ENCODE measurements at places on chromosomes 7 and 10. TPM values are rescaled to one million over a fixed set of nuclear protein-coding genes. Genes with fewer than 3 reads are reported as not detected.

SLC16A12 gene
- not detected for total RNA-seq

UNCX gene
- not detected for total RNA-seq

SPACDR gene
- 4.5 TPM for total RNA-seq

OPN4 gene
- total RNA-seq: not detected

WNT8B gene
- 0.14 TPM for total RNA-seq

POU6F2 gene
- total RNA-seq: 0.27 TPM

ADAMTS14 gene
- 0.39 TPM for total RNA-seq

ZP3 gene
- total RNA-seq: 8.2 TPM

ADARB2 gene
- 0.05 TPM for total RNA-seq

NAMPT gene
- total RNA-seq: 379 TPM

DNA sequence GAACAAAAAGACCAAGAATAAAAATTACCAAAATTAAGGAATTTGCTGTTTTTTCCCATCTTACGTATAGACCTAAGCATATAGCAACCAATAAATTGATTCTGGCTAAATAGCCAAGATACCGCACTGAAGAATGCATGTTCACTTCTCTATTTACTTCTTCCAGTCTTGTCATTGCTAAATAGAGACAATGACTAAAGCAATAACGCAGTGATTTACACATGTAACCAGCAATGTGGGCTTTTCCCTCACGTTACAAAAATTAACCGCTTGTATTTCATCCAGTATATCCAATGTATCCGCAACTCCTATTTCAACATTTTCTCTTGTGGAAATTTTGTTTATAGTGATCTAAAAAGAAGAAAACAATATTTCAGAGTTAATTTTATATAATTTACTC is 5.6 kb downstream of the TMEM168 start:
- H3K4me3 ChIP-seq: no peak overlapping the region
- DNase-seq: no peak
- H3K4me1 ChIP-seq: peaks cover 47% of the 10 kb centered on the region
- H3K36me3 ChIP-seq: peaks cover 50% of the 10 kb centered on the region

DNA sequence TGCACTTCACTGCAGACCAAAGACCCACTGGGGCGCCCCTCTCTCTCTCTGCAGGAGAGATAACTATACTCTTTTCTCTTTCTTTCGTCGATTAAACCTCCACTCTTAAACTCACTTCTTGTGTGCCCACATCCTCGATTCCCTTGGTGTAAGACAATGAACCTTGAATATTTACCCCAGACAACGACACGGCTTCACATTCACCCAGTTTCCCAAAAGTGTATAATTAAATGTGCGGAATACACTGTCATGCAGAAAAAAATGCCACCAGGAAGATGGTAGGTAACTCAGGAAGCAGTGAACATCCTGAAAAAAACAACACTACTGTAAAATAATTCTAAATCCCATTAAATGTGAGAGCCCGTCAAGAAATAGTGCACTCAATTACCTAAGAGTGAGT is 882.2 kb downstream of the TYW1 start:
- H3K4me3 ChIP-seq: no peak overlapping the region
- no peak overlapping the region for H3K27ac ChIP-seq
- H3K4me1 ChIP-seq: no peaks in the 10 kb centered on the region
- no peaks in the 10 kb centered on the region for H3K36me3 ChIP-seq
- DNase-seq: no peak

- no peak overlapping the region for H3K27ac ChIP-seq
- no peak for DNase-seq
- H3K4me3 ChIP-seq: no peak overlapping the region
- H3K36me3 ChIP-seq: no peaks in the 10 kb centered on the region
- peaks cover 2% of the 10 kb centered on the region for H3K27me3 ChIP-seq
- H3K4me1 ChIP-seq: no peaks in the 10 kb centered on the region
Measured at GRCh38 chr10:78524941-78525340, 491.3 kb downstream of the RPS24 start.

GRCh38 chr10:1406967-1407945 is 330.1 kb downstream of the ADARB2 start:
- H3K27me3 ChIP-seq: peaks cover 2% of the 10 kb centered on the region
- no peaks in the 10 kb centered on the region for H3K4me1 ChIP-seq
- no peaks in the 10 kb centered on the region for H3K36me3 ChIP-seq
- DNase-seq: no peak
- no peak overlapping the region for H3K4me3 ChIP-seq

DNA sequence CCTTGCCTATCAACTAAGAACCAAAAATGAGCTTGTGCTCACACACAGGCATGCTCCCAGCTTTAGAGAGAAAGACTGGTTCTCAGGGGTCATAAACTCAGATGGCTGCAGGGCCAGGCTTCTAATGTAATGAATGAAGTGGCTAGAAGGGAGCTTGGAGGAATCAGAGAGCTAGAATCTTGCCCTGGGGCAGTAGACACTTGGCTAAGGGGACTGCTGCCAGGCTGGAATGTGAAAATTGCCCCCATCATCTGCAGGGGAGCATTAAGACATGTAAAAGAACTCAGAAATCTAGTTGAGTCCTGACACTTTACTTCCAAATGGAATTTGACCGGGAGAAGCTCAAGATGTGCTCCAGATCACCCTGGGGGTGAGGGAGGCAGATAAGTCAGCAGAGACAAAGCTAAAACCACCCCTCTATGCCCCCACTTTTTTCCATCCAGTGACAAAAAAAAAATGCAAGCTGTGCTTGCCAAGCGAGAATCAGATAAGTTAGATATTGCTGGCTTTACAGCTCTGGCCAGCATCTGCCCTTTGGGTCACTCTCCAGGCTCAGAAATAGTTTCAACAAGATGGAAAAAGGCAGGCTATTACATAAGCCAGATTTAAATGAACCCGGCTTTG is 2.3 kb upstream of the SLC16A9 start:
- no peak overlapping the region for H3K4me3 ChIP-seq
- H3K4me1 ChIP-seq: peaks cover 3% of the 10 kb centered on the region
- H3K27ac ChIP-seq: no peak overlapping the region
- no peak for DNase-seq
- peaks cover 64% of the 10 kb centered on the region for H3K27me3 ChIP-seq

GRCh38 chr10:79270466-79271246 is 76.6 kb upstream of the PPIF start:
- no peak overlapping the region for H3K27ac ChIP-seq
- no peak overlapping the region for H3K4me3 ChIP-seq
- no peak for DNase-seq
- no peaks in the 10 kb centered on the region for H3K27me3 ChIP-seq
- peaks cover 15% of the 10 kb centered on the region for H3K36me3 ChIP-seq

GRCh38 chr7:37832194-37832593 is 16.2 kb upstream of the NME8 start:
- peaks cover 4% of the 10 kb centered on the region for H3K4me1 ChIP-seq
- H3K36me3 ChIP-seq: no peaks in the 10 kb centered on the region
- H3K27me3 ChIP-seq: peaks cover 28% of the 10 kb centered on the region
- no peak for DNase-seq

- no peaks in the 10 kb centered on the region for H3K27me3 ChIP-seq
- peaks cover 3% of the 10 kb centered on the region for H3K4me1 ChIP-seq
- H3K27ac ChIP-seq: no peak overlapping the region
- DNase-seq: no peak
- no peak overlapping the region for H3K4me3 ChIP-seq
Measured at GRCh38 chr7:150313367-150313809, 9.8 kb upstream of the LRRC61 start.

DNA sequence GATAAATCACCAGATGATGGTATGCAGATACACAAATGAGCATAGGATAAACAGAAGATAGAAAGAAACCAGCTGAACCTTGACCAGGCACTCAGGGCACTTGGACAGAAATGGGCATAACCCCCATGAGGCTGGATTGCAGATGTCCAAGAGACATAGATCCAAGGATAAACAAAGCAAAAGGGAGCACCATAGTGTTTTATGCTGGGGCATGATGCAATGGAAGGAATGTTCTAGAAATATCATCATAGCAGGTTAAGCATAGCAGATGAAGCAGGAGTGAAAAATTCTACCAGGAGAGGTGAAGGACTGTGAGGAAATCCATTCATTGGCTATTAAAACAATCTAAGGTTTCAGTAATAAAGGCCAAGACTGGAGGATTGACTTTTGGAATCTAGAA is 70.5 kb upstream of the TES start:
- H3K36me3 ChIP-seq: no peaks in the 10 kb centered on the region
- H3K27me3 ChIP-seq: peaks cover 19% of the 10 kb centered on the region

GRCh38 chr10:35498693-35499092 is 106.4 kb upstream of the GJD4 start:
- no peak for DNase-seq
- H3K27me3 ChIP-seq: no peaks in the 10 kb centered on the region
- no peak overlapping the region for H3K4me3 ChIP-seq
- peaks cover 21% of the 10 kb centered on the region for H3K4me1 ChIP-seq
- no peak overlapping the region for H3K27ac ChIP-seq

DNA sequence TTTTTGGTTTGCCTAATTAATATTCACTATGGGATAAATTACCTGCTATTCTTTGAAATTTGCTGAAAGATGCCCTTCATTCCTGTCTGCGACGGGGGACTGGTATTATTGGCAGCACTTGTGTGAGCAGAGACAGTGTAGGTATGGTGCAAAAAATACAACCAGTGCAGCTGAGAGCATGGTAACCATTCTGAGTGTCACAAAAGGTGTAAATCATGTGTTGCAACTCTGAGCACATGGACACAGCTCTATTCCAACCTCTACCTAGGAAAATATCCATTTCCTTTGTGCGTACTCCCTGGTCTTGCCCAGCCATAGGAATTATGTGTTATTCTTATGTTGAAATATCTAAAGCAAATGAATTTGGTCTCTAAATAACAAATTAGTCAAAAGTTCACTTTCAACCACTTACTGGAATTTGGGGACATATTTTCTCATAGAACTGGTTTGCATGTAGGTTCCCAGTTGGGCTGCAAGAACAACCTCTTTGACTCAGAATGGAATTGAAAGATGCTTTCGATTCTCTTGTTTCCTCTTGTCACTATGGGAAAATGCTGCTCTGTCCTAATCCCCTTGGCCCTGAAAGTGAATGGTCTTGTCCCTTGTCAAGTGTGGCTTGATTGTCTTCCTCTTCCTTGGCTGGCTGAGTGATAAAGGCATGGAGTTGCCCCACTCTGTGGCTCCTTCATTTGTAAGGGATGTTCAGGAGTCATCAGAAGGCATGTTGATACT is 57.0 kb downstream of the CELF2 start:
- no peaks in the 10 kb centered on the region for H3K36me3 ChIP-seq
- H3K4me3 ChIP-seq: no peak overlapping the region
- no peaks in the 10 kb centered on the region for H3K4me1 ChIP-seq
- peaks cover 51% of the 10 kb centered on the region for H3K27me3 ChIP-seq
- no peak overlapping the region for H3K27ac ChIP-seq

DNA sequence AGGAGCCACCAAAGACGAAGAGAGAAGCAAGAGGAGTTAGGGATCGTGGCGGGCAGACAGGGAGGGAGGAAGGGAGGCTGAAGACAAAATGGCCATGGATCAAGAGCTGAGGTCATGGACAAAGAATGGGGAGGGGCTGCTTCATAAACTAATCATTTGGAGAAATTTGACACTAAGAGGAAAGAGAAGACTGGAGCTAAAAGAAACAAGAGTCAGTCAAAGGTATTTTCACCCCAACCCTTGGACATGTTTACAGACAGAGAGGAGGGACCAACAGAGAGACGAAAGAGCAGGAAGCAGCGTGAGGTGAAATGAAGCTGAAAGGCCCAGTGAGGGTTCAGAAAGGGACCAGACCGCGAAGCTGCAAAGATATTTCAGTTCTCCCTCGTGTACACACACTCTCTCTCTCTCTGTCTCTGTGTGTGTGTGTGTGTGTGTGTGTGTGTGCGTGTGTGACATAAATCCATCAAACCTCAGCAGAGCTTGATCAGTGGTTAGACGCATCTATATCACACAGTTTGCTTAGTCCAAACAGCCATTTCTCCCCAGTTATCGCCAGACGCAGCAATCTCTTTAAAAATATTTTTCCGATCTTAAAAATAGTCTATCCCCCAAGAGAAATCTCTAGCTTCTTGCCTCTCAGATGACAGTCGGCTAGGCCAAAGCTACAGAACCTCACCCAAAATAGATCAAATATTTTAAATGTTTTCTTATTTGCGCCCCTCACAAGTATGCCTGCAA is 12.5 kb upstream of the CALD1 start:
- no peak overlapping the region for H3K27ac ChIP-seq
- H3K27me3 ChIP-seq: no peaks in the 10 kb centered on the region
- peaks cover 2% of the 10 kb centered on the region for H3K4me1 ChIP-seq
- no peak overlapping the region for H3K4me3 ChIP-seq
- no peak for DNase-seq

DNA sequence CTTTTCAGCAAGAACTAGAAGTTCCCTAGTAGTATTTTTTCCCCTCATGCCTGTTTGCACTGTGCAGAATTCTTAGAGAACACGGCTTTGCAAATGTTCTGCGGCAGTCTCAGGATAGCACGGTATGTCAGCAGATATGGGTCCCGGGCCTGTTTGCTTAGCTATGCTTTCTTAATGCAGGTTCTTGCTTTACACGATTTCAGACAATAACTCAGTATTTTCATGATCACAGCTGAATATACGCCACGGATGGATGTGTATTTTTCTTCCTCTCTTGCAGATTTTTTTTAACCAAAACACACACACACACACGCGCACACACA is 137.3 kb downstream of the HECW1 start:
- DNase-seq: no peak
- H3K4me3 ChIP-seq: no peak overlapping the region
- H3K36me3 ChIP-seq: no peaks in the 10 kb centered on the region
- no peaks in the 10 kb centered on the region for H3K4me1 ChIP-seq
- no peak overlapping the region for H3K27ac ChIP-seq
- peaks cover 5% of the 10 kb centered on the region for H3K27me3 ChIP-seq

DNA sequence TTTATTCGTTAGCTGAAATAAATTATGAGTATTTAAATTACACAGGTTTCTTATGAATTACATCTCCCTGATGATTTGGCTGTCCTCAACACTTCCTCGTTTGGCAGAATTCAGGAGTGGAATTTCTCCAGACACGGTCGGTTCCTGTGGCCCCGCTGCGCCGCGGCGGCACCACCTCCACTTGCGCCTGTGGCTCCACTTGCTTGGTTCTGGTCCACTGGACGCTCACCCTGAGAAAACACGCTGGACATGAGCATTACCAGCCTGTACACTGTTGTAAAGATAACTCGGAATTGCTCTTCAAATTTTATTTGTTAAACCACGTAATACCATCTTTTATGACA is 85.3 kb downstream of the ZNF33B start:
- H3K36me3 ChIP-seq: peaks cover 34% of the 10 kb centered on the region
- H3K4me3 ChIP-seq: peak overlapping the region; percentile 93
- DNase-seq: no peak
- peak overlapping the region; percentile 71 for H3K27ac ChIP-seq
- no peaks in the 10 kb centered on the region for H3K27me3 ChIP-seq

DNA sequence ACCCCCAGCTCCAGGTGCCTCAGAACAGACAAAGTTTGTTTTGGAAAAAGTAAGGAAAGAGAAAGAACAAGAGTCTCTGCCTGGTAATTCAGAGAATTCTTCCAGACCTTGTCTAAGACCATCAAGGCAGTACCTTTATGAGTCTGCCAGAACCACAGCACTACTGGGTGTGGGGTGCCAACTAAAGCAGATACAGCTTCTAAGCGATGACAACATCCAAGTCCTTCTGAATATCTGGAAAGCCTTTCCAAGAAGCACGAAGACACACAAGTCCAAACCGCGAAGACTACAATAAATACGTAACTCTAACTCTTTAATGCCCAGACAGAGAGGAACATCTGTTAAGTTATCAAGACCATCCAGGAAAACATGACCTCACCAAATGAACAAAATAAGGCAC is 94.3 kb downstream of the SIRT1 start:
- peaks cover 83% of the 10 kb centered on the region for H3K36me3 ChIP-seq
- H3K27me3 ChIP-seq: no peaks in the 10 kb centered on the region
- no peak overlapping the region for H3K4me3 ChIP-seq
- no peak overlapping the region for H3K27ac ChIP-seq
- peaks cover 15% of the 10 kb centered on the region for H3K4me1 ChIP-seq
- no peak for DNase-seq
